Activated naive CD8-positive, alpha-beta T cell treated with anti-CD3 and anti-CD28 coated beads, Interleukin-2, amount 10 ng/mL, durations not matched to agents 7 days and 5 days (primary cell): ENCODE measurements at places on chromosomes 2 and 18. TPM values are rescaled to one million over a fixed set of nuclear protein-coding genes. Genes with fewer than 3 reads are reported as not detected.

DNA sequence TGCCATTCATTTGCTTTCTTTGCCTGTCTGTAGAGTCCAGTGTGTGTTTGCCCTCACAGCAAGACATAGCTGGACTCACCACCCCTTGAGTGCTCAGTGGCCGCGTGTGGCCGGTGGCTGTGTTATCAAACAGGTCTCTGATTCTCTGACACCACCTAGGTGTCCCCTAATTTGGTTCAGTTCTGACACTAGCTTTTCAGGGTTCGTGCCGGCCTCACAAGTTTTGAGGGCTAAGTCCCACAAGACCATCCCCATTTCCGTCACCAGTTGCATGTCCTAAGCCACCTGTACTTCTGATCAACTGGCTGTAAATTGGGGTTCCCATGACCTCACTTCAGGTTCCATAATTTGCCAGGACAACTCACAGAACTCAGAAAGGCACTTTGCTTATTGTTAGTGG lies 23.5 kb downstream of the NCK2 start:
- no peak for DNase-seq

DNA sequence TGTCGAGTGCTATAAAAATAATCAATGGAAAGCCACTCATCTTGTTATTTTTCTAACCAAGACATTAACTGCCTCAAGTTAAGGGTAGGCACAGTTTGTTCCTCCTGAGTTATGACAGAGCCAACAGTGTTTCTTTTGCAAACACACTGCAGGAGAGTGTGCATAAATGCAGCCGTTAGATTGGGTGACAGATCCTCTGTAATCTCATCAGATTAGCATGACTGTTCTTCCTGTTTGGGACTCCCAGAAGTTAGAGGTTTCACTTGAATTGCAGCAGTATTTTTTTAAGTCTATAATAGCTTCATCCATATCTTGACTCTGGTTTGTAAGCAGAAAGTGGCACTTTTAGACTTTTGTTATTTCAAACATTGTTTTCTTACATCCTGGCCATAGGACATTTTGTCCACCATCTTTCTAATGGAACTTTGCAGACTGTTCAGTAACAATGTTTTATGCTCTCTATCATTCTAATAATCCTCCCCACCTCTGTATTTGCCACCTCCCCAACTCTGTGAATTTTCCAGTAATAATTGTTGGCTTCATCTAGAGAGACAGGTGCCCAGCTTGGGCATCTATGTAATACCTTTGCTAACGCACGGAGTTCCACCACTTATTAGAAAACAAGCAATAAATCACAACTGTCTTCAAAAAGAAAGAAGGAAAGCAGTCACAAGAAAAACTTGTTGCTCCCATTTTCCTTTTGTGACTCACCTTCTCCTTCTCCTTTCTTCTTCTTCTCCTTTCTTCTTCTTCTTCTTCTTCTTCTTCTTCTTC lies 560.0 kb downstream of the ADCYAP1 start:
- DNase-seq = no peak

DNA sequence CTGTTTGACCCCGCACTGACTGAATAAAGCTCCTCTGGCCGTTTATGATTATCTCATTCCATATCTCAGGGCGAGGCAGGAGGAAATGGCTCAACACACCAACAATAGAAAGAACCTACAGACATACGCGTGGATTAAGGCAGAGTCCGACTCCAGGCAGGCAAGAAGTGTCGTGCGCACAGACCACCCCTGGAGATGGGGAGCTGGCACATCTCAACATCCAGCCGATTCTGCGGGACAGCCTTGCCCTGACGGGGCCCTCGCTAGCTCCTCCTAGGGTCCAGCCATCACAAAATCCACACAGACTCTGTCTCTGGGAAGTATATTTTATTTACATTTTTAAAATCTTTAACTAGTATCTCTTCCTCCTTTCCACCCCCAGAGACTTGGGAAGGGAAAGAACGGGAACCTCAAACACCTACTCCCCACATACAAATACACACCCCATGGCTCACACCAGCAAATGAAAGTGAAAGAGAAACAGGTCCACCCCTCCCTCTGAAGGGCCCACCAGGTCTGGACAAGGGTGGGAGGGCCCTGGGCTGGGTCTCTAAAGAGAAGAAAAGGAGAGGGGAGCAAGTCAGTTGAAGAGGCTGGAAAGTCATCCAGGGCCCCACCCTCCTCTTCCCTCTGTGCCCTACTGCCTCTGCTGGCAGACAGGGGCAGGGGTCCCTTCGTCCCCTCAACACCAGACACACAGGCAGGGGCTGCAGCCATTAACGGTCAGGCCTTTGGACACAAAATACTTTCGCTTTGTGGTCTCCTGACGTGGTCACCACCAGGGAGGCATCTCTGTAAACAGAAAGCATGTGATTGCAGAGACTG lies 3.2 kb downstream of the GPBAR1 start:
- DNase-seq = no peak

- DNase-seq = peak; percentile 80
Observed at GRCh38 chr2:230416061-230416721, at the start of gene SP100. TSS of gene SP100 (plus strand) at chr2:230416201. CDS start at chr2:230416297, 96 bp downstream.

DNA sequence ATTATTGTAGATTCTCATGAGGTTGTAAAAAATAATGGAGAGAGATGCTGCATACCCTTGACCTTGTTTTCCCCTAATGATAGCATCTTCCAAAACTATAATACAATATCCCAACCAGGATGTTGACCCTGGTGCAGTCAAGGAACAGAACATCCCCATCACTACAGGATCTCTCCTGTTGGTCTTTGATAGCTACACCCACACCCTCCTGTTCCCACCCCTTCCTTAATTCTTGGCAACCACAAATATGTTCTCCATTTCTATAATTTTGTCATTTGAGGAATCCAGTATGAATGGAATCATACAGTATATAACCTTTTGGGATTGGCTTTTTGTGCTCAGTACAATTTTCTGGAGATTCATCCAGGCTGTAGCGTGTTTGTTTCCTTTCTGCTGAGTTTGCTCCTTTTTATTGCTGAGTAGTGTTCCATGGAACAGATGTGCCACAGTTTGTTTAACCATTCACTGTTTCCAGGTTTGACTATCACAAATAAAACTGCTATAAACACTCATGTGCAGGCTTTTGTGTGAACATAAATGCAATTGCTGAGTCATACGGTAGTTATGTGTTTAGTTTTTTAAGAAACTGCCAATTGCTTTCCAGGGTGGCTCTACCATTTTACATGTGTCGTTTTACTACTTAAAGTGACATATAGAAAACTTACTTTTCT lies 22.2 kb downstream of the MCFD2 start:
- no peak for DNase-seq

- no peak for DNase-seq
Observed at GRCh38 chr2:239550357-239550756, 149.5 kb upstream of the HDAC4 start.

GRCh38 chr18:23106575-23106974 lies 28.7 kb upstream of the CABLES1 start:
- no peak for DNase-seq

DNA sequence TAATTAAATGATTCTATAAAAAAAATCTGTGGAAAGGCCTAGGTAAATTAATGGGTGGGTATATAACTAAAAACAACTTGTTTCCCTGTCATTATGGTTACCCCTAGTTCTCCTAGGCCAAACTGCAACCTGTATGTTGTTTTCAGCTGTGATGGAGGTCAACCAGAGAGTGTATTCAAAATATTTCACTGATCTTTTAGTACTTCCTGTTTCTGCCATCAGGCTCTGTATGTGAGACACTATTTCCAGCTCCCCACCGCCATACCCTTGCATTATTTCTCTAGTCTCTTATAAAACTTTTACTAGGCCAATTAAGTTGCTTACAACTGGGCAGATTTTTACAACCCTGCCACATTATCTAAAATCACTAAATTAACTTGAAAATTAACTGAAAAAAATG lies 21.0 kb upstream of the CDKL4 start:
- DNase-seq = no peak

- DNase-seq = no peak
Observed at GRCh38 chr2:55771612-55772011, 78.0 kb upstream of the PNPT1 start.

- DNase-seq = peak; percentile 33
Observed at GRCh38 chr2:26562811-26563645, 78.1 kb downstream of the CIB4 start.

DNA sequence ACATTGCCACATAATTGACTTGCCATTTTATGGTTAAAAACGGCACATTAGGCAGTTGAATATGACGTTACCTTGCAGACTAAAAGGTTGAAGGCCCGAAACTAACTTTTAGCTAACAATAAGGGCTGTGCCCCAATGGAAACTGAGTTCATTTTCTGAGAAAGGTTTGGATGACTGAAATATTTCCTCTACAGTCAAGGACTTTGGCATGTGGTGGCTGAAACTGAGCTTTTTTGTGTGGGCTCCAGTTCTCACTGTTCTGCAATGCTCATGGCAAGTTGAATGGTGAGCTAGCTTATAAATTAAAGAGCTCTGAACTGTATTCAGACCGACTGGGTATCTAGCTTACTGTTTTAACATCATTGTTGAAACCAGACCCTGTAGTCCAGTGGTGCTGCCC lies 23.8 kb upstream of the TXNDC2 start:
- DNase-seq = no peak

DNA sequence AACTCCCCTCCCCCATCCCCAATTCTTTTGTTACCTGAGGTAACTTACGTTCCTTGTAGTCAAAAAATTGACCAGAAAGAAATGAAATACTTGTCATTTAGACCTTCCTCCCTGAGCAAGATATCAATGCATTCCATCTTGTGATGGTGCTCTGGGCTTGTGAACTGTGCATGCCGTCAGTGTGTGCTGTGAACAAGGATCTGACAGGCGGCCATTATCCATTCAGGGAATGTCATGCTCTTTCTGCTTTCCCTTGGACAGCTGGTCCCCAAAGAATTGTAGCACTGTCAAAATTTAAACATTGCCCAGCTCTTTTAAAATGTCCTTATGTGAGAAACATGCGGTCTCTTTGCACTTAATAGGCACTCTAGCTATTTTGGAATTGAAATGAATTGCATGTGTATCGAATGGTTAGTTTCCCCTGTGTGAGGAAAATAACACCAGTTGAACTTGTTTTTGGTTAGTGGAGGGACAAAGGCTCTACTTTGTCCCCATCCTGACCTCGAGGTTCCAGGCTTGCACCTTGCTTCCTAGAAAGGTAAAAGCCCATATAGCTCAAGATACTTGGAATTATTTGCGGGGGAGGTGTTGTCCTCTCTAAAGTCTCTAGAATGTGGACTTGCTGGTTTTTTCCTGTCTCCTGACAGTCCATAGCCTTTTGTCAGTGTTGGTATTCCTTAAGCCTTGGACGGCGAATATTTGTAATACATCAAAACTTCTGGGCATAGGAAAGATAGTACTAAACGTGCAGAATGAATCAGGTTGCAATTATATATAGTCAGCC lies 350.9 kb downstream of the NUP35 start:
- DNase-seq = no peak

The RAB1A gene
- total RNA-seq = 61.9 TPM

DNA sequence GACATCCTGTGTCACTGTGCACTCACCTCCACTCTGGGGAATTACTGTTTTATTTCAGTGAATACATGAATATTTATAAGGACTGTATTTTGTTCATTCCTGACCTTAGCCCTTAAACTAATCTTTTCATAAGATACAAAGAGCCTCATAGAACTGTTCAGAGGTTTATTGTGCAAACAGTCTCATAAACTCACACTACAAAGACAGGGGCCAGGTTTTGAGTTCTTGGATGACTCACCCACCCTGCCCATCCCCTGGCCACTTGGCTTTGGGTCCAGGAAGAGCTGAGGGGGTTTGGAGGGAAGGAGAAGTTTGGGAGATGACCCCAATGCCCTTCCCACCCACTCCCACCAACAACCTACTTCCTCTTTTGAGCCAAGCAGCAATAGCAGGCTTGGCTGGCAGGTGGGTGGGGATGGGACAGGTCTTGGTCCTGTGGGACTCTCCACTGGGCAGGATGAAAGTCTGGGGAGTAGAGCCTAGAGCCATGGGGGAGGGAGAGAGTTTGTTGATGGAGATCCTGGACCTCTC lies 43.1 kb upstream of the IL1R2 start:
- no peak for DNase-seq

The CFAP65 gene
- not detected for total RNA-seq

The TACR1 gene
- total RNA-seq = not detected

DNA sequence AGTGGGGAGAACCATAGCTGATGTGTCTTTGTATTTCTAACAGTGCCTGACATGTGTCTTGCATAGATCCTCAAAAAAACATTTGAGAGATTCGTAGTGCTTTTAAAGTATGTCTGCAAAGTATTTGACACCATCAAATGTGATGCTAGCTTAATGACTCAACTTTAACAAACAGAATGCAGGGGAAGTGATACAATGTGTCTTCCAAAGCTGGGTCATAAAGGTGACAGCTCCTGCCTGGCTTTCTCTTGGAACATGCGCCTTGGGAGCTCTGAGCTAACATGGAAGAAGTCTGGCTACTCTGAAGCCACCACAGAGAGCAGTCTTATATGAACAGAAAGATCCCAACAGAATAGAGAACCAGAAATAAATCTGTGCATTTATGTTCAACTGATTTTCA lies 78.2 kb downstream of the C1D start:
- DNase-seq = no peak

GRCh38 chr2:233029321-233029720 lies 3.2 kb upstream of the NEU2 start:
- no peak for DNase-seq

The HMSD gene
- total RNA-seq = not detected

The LOXHD1 gene
- 0.39 TPM for total RNA-seq

The PID1 gene
- total RNA-seq = 0.11 TPM

The CD8A gene
- total RNA-seq = 683 TPM

DNA sequence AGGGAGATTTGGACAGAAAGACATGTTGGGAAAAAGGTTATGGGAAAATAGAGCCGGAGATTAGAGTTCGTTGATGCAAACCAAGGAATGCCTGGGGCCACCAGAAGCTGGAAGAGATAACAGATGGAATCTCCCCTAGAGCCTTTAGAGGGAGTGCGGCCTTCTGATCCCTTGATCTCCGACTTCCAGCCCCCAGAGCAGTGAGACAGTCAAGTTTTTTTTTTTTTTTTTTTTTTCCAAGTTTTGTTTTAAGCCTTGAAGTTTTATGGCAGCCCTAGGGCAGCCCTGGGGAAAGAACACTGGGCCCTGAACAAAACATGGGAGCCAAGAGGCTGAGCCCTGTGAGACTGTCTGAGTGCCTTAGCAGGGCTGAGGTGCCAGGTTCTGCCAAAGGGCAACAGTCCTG lies 6.5 kb downstream of the DGKD start:
- no peak for DNase-seq

GRCh38 chr18:59707306-59707705 lies 10.1 kb upstream of the CCBE1 start:
- no peak for DNase-seq

The LBX2 gene
- total RNA-seq = 1.3 TPM

The CD226 gene
- 46.4 TPM for total RNA-seq

DNA sequence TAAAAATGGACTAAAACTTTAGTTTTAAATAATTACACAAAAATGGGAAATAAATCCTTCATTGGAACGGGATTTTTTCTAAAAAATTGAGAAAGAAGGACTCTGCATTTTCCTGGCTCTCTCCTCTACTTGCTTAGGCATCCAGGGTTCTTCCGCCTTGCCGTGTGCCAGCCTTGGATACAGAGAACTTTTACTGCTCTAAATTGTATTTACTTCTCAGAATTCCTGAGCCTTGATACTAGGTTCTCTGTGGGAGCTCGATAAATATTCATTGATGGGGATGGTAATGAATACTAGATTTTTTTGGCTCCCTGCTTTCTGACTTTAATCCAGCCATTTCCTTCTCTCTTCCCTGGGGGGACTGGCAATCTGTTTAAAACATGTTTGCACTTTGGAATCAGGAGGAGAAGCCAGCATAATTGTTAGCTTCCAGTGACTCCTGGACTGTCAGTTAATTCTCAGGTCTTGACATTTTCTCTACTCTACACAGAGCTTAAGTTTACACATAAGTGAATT lies 746.1 kb upstream of the LRRTM1 start:
- no peak for DNase-seq

GRCh38 chr2:163481515-163481914 lies 254.3 kb downstream of the FIGN start:
- DNase-seq = no peak
